Stomach (tissue), 19 donors: ENCODE measurements at places on chromosomes 4 and X. TPM values are rescaled to one million over a fixed set of nuclear protein-coding genes. Genes with fewer than 3 reads are reported as not detected.

- DNase-seq: no peak
These were observed 1722.9 kb upstream of the PCDH10 start for GRCh38 chr4:131426023-131426758.

IL3RA gene
- total RNA-seq: 2.4 TPM

- DNase-seq: no peak
These were observed 56.5 kb downstream of the PRDM5 start for GRCh38 chr4:120865985-120866384.

- DNase-seq: no peak
These were observed 119.5 kb downstream of the STOX2 start for GRCh38 chr4:184024637-184025036.

DNA sequence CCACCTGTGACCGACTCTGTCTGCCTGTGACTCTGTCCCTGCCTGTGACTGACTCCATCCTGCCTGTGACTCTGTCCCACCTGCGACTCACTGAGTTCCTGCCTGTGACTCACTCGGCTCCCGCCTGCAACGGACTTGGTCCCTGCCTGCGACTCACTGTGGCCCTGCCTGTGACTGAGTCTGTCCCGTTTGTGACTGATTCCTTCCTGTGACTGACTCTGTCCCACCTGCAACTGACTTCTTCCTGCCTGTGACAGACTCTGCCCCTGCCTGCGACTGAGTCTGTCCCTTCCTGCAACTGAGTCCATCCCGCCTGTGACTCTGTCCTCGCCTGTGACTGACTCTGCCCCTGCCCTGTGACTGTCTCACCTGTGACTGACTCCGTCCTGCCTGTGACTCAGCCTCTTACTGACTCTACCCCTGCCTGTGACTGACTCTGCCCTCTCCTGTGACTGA lies 9.6 kb upstream of the UVSSA start:
- DNase-seq: no peak

- DNase-seq: no peak
These were observed 1081.8 kb upstream of the GRID2 start for GRCh38 chr4:91222014-91222413.

- no peak for DNase-seq
These were observed 817.2 kb downstream of the GLUD2 start for GRCh38 chrX:121864561-121864960.

DNA sequence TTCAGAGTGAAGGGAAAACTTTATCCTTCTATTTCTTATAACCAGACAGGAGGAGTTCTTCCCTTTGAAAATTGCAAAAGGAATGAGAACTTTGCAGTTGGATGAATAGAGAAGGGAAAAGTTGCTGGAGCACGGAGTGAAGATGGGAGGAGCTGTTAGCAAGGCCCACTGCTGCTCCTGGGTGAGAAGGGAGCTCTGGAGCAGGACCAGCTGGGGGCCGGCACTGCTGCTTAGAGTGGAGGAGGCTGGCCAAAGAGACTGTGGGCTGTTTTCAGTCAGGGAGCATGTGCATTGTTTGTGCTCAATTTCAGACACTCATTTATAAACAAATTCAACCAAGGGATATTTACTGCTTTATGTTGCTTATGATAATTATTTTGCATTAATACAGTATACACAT lies 164.2 kb downstream of the STIM2 start:
- DNase-seq: peak; percentile 62

GRCh38 chr4:88018466-88018865 lies 11.0 kb downstream of the PKD2 start:
- peak; percentile 64 for DNase-seq
